Cerebellar nuclear complex (tissue), 1 donor: ENCODE measurements at places on chromosomes 12 and 14.

DNA sequence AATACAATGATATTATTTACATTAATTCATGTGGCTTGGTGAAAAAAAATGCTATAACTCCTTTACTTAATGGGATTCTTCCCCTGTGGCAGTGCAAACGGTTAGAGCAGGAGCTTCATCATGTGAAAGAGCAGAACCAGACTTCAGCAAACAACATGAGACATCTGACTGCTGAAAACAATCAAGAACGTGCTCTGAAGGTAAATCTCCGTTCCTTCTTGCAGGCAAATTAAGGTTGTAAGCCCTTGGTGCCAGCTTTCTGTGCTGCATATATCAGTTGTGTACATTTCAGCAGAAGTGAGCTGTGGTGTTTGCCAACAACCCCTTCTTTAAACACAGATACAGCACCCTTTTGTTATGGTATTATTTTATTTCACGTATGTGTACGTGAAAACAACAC lies 171.7 kb downstream of the MIPOL1 start:
- no peak for DNase-seq

GRCh38 chr12:16458521-16459078 lies 111.2 kb downstream of the MGST1 start:
- no peak for DNase-seq

- no peak for DNase-seq
These were observed 55.5 kb downstream of the TTC7B start for GRCh38 chr14:90760591-90761316.

DNA sequence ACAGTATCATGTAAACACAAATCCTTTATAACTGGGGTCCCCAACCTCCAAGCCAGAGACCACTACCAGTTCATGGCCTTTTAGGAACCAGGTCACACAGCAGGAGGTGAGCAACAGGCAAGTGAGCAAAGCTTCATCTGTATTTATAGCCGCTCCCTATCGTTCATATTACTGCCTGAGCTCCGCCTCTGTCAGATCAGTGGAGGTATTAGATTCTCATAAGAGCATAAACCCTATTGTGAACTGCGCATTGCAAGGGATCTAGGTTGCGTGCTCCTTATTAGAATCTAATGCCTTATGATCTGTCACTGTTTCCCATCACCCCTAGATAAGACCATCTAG lies 49.9 kb downstream of the LRP6 start:
- DNase-seq = no peak

DNA sequence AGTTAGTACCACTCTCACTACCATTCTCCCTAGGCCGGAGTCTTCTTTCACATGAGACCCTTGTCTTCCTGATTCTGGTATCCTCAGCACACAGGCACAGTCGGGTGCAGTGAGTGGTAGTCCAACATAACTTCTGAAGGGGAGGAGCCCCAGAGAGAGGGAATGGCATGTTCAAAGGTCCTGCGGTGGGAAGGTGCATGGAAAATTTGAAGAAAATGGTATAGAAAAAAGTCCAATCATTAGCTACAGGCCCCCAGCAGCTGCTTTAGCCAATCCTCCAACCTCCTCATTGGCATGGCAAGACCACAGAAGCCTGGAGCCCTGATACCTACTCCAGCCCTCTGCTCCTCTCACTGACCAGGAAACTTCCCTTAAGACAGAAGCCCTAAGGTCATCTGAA lies 96.6 kb downstream of the ZFP36L1 start:
- no peak for DNase-seq

DNA sequence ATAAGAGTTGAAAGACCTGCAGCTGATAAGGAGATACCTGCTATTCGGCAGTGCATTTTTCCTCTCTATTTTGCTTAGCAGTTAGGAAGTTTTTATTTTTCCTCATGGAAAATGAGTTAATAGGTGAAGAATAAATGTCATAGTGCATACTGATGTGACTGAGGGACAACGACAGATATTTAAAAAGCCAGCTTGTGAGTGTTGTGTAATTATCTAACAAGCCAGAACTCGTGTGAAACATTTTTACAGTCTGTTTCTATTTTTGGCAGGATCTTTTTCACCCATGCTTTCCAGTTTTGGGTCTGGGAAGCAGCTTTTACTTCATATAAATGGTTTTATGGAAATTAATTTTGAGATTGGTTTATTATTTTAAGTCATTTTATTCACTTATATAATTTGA lies 2.9 kb downstream of the FBXO34 start:
- no peak for DNase-seq

- no peak for DNase-seq
These were observed 32.0 kb downstream of the TC2N start for GRCh38 chr14:91835197-91835919.

DNA sequence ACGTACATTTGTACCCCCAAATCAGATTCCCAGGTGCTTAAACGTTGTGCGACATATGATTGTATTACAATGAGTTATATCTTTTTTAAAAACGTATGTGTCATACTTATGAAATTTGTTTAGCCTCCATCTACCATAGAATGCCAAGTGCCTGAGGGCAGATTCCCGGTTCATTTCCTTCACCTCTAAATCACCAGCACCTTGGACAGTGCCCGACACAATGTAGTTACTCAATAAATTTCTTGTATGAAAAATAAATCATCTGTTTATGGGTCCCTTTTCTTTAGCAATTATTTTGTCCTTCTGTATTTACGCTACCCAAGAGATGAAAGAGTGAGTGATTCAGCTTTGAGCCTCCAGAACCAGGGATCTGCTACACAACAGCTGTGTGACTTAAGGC lies 157.4 kb downstream of the TBX5 start:
- no peak for DNase-seq

DNA sequence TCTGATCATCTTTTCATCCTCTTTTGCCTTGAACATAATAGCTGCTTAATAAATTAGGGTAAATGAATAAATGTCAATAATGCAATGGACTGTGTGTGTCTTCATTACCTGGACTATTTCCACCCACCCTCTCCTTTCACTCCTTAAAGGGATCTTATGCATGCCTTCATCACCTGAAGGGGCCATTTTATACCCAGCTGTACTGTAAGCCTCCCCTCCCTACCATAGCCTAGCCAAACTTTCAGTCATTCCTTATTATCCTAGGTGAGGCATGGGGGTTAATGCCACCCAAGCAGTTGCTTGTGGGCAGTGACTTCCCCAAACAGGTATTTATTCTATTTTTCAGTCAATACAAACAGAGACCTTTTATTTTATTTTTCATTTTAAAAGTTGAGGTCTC lies 127.8 kb upstream of the PARP11 start:
- no peak for DNase-seq

DNA sequence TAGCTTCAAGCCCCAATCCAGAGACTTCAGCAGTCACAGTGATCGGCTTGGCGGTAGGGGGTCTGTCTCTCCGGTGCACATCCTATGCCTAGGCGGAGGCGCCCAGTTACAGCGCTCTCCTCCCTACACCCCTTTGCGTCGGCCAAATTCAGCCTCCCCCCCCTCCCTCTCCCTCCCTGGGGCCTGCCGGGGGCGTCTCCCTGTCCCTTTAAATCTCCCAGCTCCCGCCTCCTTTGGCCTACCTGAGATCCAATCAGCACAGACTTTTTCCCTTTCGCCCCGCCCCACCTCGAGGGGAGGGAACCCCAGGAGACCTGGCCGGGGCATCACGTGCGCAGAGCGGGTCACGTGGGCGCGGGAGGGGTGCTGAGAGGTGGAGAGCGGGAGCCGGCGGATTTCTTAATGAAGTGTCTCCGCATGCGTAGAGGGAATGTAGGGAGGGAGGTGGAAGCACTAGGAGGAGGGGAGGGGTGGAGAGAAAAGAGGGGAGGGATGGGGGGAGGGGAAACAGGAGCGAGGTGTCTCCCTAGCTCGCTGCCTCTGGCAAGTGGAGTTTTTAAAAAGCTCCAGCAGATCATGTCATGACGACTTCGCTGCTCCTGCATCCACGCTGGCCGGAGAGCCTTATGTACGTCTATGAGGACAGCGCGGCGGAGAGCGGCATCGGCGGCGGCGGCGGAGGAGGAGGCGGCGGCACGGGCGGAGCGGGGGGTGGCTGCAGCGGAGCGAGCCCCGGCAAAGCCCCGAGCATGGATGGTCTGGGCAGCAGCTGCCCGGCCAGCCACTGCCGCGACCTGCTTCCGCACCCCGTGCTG lies at the start of gene HOXC13:
TSS of gene HOXC13 (plus strand) at position 506 of the 815 bp plus-strand sequence. CDS start at position 582, 76 bp downstream.
- DNase-seq = no peak

- no peak for DNase-seq
These were observed 1.7 kb downstream of the ZNF410 start for GRCh38 chr14:73888460-73888725.

DNA sequence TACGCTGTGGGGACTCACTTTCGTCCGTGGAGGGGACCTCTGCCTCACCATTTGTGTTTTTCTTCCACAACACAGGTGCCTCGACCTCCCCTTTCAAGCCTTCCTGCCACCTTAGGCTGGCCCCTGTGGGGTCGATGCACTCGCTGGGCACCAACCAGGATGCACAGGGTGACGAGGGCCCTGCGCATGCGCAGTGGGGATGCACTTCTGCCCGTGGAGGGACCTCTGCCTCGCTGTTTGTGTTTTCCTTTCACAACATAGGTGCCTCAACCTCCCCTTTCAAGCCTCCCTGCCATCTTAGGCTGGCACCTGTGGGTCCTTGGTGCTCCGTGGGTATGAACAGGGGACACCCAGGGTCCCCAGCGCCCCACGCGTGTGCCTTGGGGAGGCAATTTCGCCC lies 356.8 kb downstream of the ALG10 start:
- no peak for DNase-seq
